NCI-H524 treated with DMSO at 0.1 percent for 48 hours (cell line): ENCODE measurements at places on chromosomes 1 and 21.

GRCh38 chr1:218743861-218744505 is 398.8 kb downstream of the TGFB2 start:
- no peak for DNase-seq

- DNase-seq: no peak
These were observed 16.4 kb upstream of the CAPN2 start for GRCh38 chr1:223695941-223696340.

DNA sequence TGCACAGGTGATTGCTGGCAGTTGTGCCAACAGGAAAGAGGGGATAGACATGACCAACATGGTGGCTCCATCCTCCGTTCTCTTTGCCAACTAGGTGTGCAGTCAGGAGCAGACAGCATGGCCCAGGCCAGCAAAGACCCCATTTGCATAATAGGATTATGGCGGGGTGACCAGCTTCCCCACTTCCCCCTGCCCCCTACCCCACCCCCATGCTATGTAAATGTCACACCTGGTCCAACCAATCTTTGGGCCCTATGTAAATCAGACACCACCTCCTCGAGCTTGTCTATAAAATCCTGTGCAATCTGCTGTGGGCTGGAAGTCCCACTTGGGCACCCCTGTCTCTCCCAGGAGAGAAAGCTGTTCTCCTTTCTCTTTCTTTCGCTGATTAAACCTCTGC is 146.0 kb downstream of the SLC30A10 start:
- peak; percentile 60 for DNase-seq

DNA sequence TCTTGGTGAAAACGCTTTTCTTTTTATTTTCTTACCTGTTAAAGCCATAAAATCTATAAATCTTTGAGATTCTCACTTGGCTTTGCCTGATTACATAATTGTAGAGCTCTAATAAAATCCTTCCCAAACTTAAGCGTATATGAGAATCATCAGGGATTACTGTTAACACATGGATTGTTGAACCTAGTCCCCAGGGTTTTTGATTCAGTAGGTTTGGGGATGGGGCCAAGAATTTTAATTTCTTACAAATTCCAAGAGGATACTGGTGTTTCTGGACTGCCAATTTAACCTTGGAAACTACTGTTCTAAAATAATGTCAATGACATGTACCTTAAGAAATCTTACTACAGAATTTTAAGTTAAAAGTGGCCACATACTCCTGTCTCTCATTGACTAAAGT is 694.2 kb downstream of the BRINP3 start:
- no peak for DNase-seq

- no peak for DNase-seq
These were observed 31.9 kb downstream of the CDCP2 start for GRCh38 chr1:54120698-54121481.

GRCh38 chr21:41597227-41597626 is 89.3 kb upstream of the TMPRSS2 start:
- DNase-seq: no peak

DNA sequence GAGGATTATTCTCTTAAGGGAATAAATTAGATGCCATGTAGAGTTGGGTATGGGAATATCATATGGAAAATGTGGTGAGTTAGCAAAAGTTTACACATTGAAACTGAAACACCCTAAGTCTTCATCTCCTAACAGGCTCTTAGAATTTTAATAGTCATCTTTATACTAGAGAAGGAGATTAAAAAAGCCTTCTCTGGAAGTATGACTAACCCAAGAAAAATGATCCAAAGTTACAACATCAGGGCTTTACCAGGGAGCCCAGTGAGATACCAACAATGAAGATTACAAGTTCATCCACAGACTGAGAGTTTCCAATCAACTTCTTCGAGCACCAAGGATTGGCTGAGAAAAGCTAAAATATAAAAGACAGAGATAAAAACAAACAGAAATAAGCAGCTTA is 70.0 kb upstream of the KIAA0040 start:
- no peak for DNase-seq

- DNase-seq: no peak
These were observed 226.3 kb upstream of the FGGY start for GRCh38 chr1:59070610-59071009.

GRCh38 chr1:14222086-14222485 is 376.4 kb upstream of the KAZN start:
- peak; percentile 18 for DNase-seq

DNA sequence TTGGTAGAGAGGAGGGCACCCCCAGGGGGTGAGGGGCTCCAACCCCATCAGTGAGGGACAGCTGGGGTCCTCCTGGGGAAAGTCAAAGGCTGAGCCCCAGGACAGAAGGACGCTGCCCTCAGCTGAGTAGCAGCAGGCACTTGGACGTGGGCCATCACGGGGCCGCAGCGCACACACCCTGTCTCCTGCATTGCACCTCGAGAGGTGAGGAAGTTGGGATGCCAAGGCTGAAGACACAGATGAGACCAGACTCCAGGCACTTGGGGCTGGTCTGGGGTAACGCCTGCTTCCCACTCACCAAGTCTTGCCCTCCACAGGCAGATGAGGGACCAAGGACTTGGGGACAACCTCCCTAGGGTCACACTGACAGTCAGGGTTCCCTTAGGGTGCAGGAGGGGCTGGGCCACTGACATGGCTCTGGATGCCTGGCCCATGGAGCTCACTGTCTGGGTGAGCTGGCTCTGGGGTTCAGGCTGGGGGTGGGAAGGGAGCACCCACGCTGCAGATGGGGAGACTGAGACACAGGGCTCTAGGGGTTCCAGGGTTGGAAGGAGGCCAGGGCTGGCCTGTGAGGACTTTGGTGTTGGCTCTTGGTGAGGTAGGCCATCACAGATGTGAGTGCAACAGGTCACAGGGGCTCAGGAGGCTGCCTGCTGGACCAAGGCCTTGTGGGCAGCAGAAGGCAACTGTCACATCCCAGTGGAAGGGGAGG is 16.6 kb upstream of the ZNF678 start:
- DNase-seq: no peak

DNA sequence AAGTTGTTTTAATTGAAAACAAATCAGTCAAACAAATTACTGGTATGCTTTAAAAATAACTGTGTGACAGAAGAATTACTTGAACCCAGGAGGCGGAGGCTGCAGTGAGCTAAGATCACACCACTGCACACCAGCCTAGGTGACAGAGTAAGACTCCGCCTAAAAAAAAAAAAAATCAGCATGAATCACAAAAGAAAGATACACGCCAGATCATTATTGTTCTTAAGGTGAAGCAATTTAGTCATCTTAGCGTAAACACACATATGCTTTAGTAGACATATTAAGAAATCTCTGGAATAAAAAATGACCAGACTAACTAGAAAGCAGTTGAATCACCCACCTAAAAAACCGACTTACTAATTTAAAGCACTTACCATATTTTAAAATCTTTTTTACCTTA is 20.2 kb downstream of the RERE start:
- no peak for DNase-seq

DNA sequence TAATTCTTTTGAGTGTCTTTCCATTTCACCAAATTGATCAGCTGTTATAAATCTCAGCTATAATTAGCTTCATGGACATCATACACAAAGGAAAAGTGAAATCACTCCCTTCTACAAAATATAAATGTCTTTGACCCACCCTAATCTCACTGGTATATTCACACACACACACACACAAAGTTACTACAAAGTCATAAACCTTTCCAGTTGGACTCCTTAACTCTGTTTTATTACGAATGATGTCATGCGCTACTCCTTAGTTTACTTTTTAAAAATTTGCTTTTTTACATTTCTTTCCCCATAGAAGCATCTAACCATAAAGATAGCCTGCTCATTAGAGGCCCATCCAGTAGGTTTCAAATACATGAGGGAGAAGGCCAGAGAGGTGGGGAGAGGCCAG is 103.0 kb downstream of the SLC30A10 start:
- DNase-seq: no peak

DNA sequence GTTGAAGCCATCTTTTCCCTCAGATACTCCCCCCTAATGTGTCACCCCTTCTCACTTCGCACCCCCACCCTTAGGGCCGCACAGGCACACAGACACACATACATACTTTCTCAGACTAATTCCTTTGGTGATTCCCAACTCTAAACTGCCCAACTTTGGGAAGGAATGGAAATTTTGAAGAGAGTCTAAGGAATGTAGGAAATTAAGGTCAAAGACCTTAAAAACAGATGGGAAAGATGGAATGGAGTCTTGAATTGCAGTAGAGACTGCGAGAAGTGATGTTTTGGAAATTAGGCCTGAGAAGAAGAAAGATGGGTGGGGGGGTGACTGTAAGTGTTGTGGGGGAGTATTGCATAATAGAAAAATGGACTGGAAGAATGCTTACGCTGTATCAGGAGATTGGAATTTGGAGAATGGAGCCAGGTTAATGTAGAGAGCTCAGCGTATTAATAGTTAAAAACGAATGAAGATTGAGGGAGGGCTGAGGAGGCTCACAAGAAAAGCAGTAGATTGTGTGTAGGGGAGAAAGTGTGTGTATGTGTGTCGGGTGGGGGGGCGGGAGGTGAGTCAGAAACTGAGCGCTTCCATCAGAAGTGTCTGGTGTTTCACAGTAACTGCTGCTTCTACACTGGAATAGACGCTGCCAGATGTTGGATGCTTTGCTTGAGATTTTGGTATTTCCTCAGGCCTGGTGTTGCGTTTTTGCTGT is 1.7 kb downstream of the PIP5K1A start:
- no peak for DNase-seq

DNA sequence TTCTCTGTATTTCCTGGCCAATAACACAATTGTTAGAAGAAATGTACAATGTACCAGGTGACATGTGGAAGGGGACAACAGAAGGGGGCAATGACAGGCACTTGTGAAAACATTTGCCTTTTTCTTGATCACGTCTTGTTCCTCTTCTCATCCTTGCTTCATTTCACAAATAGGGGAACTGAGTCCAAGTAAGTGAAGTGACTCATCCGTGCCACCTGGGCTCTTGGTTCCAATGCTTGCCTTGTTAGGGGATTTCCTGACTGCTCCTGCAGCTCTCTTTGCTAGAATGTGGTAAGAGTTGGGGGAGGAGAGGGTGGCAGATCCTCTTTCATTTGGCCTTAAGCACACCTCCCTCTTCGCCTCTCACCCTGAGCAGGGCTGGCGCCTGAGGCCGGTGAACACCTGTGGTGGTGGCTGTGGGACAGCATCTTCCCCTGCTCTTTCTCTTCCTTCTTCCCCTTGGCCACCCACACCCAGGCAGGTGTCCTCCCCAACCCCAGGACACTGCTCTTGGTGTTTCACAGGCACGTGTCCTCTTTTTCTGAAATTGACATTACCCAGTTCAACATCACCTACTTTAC is 2.2 kb upstream of the RHEX start:
- no peak for DNase-seq

DNA sequence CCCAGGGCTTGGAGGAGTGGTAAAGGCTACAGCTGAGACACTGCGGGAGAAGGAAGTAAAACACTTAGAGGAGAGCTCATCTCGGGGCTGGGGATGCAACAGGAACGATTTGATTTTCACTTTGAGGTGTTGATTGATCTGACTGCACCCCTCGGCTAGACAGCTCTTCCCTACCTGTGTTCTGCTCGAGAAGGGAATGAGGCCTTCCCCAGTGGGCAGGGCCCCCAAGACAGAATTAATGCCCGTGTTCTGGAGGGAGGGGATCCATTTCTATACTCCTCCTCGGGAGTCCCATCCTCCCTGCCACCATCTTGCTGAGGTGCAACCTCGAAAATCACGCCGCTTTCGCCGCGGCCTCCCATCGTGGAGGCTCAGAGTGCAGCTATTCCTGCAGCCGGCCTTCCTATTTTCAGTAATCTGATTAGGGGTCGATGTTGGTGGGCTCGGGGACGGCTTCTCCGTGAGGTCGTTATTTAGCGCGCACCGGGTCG is 2.4 kb downstream of the ATP2B4 start:
- no peak for DNase-seq

- no peak for DNase-seq
These were observed 15.7 kb downstream of the PTAFR start for GRCh38 chr1:28160782-28161266.

GRCh38 chr1:26530895-26531598 is 1.5 kb downstream of the RPS6KA1 start:
- DNase-seq: no peak

- no peak for DNase-seq
These were observed 44.1 kb downstream of the CD247 start for GRCh38 chr1:167474191-167474641.

- DNase-seq: no peak
These were observed 78.1 kb downstream of the PLPPR5 start for GRCh38 chr1:98926597-98926996.

DNA sequence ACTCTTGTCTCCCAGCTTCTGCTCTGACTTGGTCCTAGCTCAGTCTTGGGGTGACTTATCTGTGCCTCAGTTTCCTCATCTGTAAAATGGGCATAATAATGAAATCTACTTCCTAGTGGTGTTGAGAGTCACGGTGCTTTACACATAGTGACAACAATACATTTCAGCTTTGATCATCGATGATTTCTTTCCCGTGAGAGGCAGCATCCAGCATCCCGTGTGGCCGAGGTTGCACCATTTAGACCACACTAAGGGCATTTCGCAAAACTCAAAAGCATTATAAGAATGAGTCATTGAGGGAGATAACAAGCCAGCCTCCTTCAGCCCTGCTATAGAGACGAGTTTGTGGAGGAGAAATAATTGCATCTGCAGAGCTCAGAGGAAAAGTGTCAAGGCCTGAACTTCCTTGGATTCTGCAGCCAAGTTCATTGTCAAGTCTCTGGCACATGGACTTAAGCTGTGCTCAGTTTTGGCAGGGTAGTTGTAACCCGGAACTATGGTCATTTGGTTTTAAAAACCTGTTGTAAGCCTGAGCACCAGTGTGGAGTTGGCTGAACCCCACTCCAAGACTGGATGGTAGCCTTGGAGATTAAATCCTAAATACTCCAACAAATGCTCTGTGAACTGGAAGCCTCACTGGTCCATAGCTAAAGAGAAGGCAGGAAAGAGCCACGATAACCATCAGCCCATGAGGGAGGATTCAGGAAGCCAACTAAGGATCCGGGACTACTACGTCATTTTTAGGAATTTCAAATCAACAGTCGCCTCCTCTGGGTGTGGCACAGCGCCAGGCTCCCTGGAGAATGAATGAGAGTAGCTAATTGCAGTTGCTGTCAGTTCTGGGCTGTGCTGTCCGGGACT is 64.2 kb downstream of the TCP10L start:
- no peak for DNase-seq

DNA sequence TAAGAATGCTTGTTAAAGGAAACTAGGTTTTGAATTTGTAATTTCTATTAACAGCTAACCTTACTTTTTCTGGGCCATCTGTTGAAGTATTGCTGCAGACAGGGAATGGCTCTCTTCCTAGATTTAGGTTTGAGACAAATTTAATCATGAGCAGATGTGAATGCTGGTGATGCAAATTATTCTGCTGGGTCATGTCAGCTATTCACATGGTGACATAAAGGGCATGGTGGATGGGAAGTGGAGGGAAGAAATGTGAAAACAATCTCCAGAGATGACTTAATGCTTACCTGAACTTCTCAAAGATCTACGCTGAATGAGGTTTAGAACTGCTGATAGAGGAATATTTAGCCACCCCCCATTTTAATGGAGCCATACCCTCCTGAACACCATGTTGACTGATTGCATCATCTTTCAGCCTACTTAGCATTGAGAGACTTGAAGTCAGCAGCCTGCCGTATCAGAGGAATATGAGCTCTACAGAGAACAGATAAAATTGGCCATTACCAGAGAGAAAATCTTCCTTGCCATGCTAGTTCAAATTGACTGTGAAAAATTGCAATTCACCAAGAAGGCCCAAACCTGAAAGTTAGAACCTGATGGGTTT is 138.8 kb downstream of the HHAT start:
- no peak for DNase-seq

- DNase-seq: no peak
These were observed 831.1 kb downstream of the LRRIQ3 start for GRCh38 chr1:73366734-73367413.
